Prostate gland (tissue), 2 donors: ENCODE measurements at places on chromosomes 1 and 21. TPM values are rescaled to one million over a fixed set of nuclear protein-coding genes. Genes with fewer than 3 reads are reported as not detected.

Gene LRRN2
- 0.55 TPM for total RNA-seq

- H3K4me3 ChIP-seq, result no peak overlapping the region
- no peaks in the 10 kb centered on the region for H3K4me1 ChIP-seq
- no peak for DNase-seq
- H3K27me3 ChIP-seq, result no peaks in the 10 kb centered on the region
- H3K27ac ChIP-seq, result no peak overlapping the region
These were observed 85.7 kb upstream of the KRTAP19-8 start for GRCh38 chr21:31124010-31124409.

Gene CD101
- 1.1 TPM for total RNA-seq

Gene GREM2
- 1.6 TPM for total RNA-seq

- H3K27ac ChIP-seq, result peak overlapping the region; percentile 62
- H3K4me3 ChIP-seq, result no peak overlapping the region
- no peaks in the 10 kb centered on the region for H3K36me3 ChIP-seq
- peaks cover 14% of the 10 kb centered on the region for H3K4me1 ChIP-seq
These were observed 10.4 kb downstream of the LAMB3 start for GRCh38 chr1:209641832-209642172.

DNA sequence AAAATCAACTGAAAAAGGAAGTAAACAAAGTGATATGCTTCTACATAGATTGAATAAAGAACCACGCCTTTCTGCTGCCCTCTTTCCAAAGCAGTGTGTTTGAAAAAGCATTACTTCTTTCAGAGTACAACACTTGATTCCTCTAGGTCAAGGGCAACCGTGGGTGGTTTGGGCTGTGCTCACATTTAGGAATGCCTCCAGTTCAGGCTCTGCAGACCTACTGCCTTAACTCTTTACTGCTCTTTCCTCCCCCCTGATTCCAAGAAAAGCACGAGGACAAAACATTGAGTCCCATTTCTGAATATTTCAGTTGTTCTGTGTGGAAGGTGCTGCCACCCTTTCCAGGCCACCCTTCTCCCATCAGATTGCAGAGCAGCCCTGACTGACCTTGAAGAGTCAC, 45.2 kb downstream of the ADAMTS1 start:
- no peaks in the 10 kb centered on the region for H3K27me3 ChIP-seq
- H3K4me1 ChIP-seq, result no peaks in the 10 kb centered on the region
- no peak overlapping the region for H3K4me3 ChIP-seq
- peak overlapping the region; percentile 71 for H3K27ac ChIP-seq
- no peaks in the 10 kb centered on the region for H3K36me3 ChIP-seq
- no peak for DNase-seq

Gene HMGCS2
- 4.6 TPM for total RNA-seq

DNA sequence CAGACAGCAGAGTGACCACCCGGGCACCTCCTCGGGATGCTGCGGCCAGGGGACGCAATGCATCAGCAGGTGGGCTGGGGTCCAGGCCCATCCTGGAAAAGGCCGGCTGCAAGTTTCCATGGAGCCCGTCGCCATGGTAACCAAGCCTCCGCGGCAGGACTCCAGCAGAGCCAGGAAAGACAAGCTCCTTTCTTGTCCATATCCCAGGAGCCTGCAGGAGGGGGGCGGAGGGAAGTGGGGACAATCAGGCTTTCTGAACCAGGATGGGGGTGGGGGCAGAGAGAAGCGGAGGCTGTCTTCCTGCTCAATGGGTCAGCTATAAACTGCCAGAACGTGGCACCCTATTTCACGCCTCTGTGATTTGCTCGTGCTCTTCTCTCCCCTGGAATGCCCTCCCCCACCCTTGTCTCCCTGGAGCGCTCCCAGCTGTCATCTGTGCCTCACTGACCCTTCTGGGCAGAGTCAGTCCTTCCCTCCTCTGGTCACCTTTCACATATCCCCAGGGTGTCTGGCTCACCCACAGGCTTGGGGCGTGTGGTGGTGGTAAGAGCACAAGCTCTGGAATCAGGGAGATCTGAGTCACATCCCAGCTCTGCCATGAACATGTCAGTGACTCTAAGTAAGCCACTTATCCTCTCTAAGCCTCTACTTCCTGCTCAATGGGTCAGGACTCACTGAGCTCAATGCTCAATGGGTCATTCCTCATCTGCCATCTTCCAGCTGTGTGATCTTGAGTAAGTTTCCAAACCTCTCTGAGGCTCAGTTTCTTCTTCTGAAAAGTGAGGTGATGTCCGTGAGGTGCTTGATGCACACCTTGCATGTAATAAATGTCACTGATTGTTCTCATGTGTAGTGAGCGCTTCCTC, 58.9 kb upstream of the LAPTM5 start:
- peak overlapping the region; percentile 61 for H3K27ac ChIP-seq
- no peaks in the 10 kb centered on the region for H3K27me3 ChIP-seq
- H3K4me3 ChIP-seq, result no peak overlapping the region
- peak; percentile 17 for DNase-seq

Gene SERPINC1
- not detected for total RNA-seq

DNA sequence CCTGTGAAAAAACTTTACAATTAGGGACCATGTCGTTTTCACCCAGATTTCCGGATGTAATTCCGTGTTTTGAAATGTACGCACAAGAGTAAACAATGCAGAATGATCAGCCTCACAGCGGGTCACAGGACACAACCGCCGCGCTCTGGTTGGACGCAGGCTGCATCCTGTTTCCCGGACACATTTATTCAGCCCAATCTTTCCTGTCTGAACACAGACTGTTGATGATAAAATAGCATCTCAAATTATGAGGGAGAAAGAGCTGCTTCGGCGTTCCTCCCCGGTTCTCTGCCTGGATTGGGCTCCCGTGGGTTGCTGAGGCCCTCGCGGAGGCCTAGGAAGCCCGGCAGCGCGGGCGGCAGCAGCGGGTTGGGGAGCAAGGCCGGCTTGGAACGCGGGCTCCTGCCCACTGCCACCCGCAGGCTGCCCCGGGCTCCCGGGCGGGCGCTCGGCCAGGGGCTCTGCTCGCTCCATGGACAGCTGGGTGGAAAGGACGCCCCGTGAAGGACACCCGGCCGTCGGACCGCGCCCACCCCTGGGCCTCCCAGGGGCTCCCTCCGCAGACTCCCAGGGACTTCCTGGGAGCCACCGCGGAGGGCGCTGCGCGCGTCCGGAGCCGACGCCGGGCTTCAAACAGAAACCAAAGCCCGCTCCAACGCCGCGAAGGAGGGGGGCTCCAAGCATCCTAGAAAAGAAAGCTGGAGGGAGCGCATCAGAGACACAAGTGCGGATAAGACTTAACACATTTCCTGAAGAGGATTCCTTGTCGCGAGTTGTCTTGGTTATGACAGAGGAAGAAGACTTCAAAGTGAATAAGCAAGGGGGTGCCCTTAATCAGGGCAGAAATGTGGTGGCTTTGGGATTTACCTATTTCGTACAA, 122.3 kb downstream of the ESRRG start:
- H3K36me3 ChIP-seq, result no peaks in the 10 kb centered on the region
- no peaks in the 10 kb centered on the region for H3K27me3 ChIP-seq
- no peaks in the 10 kb centered on the region for H3K4me1 ChIP-seq
- peak; percentile 85 for DNase-seq
- H3K4me3 ChIP-seq, result peak overlapping the region; percentile 66

DNA sequence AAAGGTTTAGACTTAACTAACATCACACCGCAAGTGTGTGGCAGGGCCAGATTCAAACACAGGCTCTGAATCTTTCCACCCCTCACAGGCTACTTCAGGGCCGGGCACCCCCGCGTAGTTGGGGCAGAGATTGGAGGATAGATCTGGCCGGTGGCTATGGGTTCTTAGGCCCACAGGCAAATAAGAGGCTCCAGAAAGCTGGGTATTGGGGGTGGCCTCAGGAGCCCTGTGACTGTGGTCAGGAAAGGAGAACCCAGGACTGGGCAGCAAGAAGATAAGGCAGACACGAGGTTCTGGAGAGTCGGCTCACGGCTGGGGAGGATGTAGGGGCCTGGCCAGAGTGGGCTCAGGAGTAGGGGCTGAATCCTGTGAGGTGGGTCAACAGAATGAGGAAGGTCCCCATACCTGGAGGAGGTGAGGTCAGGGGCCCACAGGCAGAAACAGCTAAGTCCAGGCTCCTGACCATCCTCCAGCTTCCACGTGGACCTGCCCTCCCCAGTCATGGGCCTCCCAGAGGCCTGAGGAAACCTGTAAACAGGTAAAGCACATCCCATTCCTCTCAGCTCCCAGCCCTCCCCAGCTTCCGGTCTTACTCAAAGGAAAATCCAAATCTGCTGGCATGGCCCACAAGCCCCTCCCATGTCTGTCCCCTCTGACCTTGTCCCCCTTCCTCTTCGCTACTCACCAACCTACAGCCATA, 306.2 kb downstream of the MATN1 start:
- DNase-seq, result no peak
- no peak overlapping the region for H3K4me3 ChIP-seq
- H3K4me1 ChIP-seq, result no peaks in the 10 kb centered on the region
- H3K27me3 ChIP-seq, result peaks cover 2% of the 10 kb centered on the region

GRCh38 chr1:115437196-115437595, 99.1 kb upstream of the NGF start:
- no peaks in the 10 kb centered on the region for H3K4me1 ChIP-seq
- H3K36me3 ChIP-seq, result no peaks in the 10 kb centered on the region
- no peak for DNase-seq
- no peaks in the 10 kb centered on the region for H3K27me3 ChIP-seq

DNA sequence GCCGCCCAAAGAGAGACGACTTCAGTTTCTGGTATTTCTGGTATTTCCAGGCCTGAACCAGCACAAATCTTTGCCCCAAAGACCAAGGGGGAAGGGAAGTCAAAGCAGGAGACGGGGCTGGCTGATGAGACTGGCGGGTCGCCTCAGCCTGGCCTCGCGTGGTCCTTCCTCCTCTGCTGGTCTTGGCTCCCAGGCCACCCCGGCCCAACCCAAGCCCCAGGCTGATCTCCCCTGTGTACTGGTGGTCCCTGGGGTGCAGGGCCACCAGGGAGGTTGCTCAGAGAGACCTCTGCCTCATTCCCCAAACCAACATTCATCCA, 19.9 kb downstream of the WNT4 start:
- no peaks in the 10 kb centered on the region for H3K4me1 ChIP-seq
- no peaks in the 10 kb centered on the region for H3K36me3 ChIP-seq
- no peak for DNase-seq
- H3K4me3 ChIP-seq, result no peak overlapping the region
- no peaks in the 10 kb centered on the region for H3K27me3 ChIP-seq

DNA sequence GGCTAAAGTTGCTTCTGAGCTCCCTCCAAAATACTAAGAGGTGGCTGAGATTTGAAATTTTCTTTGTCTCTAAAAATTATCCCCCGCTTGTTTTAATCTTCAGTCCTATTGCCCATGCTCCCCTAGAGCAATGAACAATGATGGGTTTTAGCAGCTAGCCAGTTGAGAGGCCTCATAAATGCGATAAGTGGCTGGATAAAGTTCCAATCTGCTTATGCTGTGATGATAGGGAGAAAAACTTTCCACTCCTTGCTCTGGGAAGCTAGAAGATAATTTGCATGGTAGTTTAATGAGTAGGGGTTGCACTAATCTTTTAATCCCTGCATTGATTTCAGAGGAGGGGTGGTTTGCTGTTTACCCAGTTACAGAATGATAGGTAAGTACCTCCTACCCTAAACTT, 9.6 kb upstream of the PRPF3 start:
- no peak overlapping the region for H3K27ac ChIP-seq
- H3K27me3 ChIP-seq, result no peaks in the 10 kb centered on the region
- H3K4me1 ChIP-seq, result no peaks in the 10 kb centered on the region

Gene CIART
- total RNA-seq, result 6.9 TPM

Gene FLG2
- 0.36 TPM for total RNA-seq

Gene NBL1
- 268 TPM for total RNA-seq
